ENCODE measurements at places on chromosomes 1 and 21.
A peak's percentile ranks its signal among the peaks of the same experiment; 100 is the strongest.

DNA sequence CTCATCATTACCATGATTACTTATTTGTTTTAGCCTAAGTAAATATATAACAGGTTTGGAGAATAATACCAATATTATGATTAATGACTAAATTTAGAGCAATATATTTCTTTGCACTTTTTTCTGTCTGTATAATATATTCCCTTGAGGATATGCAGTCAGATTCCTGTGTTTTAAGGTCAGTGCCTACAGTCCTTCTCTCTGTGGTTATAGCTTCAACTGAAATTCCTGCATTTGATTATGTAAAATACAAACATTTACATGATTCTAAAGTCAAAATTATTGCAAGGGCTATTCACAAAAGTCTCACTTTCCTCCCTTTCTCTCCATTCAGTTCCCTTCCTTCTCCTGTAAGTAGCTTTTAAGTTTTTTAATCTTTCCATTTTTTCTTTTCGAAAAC is 142.9 kb upstream of the COL6A1 start:
- DNase-seq = no peak

- DNase-seq = no peak
Measured at GRCh38 chr21:15706696-15707095, 23.1 kb upstream of the USP25 start.

GRCh38 chr1:46131712-46132528 is 509 bp downstream of the PIK3R3 start:
- peak; percentile 3 for DNase-seq

GRCh38 chr1:229147072-229147471 is 123.8 kb upstream of the RAB4A start:
- DNase-seq = no peak

DNA sequence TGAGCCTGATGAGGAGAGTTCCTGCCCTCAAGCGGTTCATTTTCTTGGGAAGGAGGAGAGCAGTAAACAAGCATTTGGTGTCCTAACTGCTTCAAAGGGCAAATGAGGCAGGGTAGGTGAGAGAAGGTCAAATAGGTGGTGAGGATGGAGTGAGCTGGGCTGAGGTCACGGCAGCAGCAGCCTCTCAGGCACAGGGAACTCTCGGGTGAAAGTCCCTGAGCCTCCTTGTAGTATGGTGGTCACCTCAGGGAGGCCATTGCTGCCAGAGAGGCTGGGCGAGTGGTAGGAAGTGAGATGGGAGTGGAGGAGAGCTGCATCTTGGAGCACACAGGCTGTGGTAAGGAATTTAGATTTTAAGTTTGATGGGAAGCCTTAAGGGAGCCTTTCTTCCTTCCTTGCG is 4.0 kb downstream of the ADARB1 start:
- DNase-seq = no peak
